ENCODE measurements at places on chromosomes 5 and 9.

- no peak for DNase-seq
Observed at GRCh38 chr9:93011114-93011513, 47.4 kb upstream of the SUSD3 start.

DNA sequence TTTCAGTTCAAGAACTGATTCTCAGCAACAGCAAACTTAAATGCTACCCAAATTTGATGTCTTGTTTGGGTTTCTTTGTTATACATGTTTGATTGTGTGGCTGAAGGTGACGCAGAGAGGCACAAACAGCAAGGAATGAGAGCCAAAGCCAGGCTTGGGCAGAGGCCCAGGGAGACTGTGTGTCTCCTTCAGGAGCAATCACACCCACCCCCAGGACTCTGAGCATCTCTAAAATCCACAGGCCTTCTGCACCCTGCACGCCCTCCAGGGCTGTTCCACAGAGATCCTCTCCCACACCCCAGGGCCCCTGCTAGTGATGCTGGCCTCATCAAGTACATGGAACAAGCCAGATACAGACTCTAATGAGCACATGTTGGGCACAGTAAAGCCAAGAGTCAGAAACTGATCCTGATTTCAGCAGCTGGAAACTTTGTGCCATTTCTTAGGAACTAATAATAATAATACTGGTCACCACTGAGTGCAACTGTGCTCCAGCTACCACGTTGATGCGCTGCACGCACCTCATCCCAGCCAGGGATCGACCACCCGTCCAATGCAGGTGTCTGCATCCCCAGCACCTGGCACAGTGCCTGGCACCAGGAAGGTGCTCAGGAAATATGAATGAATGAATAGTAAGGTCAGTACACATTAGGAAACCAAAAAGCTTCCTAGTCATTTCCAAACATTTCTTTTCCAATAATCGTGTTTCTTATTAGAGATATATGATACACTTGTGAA lies 54.6 kb upstream of the TCF7 start:
- DNase-seq = no peak

DNA sequence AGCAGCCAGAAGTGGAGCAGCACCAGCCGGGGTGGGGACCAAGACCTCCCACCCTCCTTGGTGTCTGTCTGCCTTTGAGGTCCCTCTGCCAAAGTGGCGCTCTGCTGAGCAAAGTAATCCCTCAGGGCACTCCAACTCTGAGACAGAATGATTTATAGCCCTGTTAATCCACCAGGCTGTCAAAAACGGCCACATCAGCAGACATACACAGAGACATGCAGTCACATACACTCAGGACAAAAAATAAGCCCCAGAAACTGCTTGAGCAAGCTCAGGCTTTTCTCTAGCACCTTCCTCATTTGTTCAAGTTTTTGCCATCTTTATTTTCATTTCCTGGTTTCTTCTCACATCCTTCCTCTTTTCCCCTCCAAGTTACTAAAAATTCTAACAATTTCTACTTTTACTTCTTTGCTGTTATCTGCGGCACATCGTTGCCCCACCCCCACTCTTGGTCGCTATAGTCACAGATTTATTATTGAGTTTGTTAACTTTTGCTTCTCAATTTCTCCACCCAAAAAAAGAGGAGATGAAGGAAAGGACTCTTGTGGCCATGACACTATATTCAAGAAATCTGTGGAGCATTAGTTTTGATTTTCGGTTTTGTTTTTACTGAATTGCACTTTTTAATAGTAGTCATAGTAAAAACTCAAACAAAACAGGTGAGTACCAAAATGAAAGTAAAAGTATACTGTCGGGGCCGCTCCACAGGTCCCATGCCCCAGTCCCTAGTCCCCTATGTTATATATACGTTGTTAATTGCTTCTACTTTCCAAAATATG lies 17.4 kb upstream of the ADRB2 start:
- DNase-seq = peak; percentile 64

DNA sequence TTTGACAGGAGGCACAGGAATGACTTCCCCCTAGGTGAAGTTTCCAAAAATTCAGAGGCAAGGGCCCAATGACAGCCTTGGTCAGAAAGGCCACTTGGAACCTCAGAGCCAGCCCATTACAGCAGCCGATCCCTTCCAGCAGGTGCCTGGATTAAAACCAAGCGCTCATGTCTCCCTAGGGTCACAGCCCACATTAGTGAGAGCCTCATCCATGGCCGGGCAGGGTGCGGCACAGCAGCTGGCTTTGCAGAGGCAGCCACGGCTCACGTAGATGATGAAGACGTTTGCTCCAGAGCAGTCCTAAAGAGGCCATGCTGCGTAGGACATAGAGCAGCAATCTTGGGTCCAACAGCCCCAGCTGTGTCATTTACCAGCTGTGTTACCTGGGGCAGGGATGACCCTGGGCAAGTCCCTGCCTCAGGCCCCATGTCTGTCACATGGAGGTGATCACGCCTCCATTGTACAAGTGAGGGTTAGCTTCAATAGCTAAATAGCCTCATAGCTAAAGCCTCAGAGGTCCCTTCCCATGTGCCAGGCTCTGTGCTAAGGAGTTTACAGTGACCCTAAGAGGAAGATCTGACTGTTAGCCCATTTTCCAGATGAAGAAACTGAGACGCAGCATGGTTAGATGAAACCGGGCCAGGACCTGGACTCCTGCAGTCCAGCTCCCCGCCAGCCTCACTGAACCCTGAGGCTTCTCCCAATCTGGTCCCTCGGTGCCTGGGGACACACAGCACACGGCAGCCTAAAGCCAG lies 39.2 kb downstream of the NEK6 start:
- DNase-seq = no peak

DNA sequence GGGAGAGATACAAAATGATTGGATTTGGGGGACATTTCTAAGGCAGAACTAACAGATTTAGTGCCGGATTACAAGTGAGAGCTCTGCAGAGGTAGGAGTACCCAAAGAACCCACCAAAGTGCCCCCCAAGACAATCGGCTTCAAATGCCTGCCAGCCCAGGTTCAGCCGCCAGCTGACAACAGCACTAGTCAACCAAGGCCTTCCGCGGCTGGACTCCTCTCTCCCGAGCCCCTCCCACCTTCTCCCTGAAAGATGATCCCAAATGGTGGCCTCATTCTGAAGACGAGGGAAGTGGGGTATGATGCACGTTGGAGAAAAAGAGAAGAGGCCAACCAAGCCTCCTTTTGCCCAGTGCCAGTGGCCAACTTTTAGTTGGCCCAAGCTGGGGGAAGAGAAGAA lies 210.4 kb upstream of the SLC30A5 start:
- no peak for DNase-seq

GRCh38 chr5:61669531-61669930 lies 337.5 kb downstream of the ZSWIM6 start:
- no peak for DNase-seq

- DNase-seq = no peak
Observed at GRCh38 chr5:4977416-4978110, 162.6 kb upstream of the ADAMTS16 start.

DNA sequence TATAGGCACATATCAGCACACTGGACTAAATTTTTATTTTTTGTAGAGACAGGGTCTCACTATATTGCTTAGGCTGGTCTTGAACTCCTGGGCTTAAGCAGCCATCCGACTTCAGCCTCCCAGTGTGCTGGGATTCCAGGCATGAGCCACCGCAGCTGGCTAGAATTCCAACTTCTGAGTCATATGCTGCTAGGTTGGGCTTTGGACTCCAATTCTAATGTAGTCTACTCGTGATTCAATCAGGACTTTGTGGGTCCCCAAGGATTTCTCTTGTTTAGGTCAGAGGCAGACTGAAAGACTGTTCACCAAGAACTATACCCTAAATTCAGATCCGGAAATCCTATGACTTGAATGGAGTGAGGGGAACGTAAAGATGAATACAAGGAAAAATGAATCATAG lies 68.2 kb upstream of the CHD1 start:
- DNase-seq = no peak

- DNase-seq = no peak
Observed at GRCh38 chr9:76585487-76586389, 126.8 kb downstream of the GCNT1 start.

- DNase-seq = no peak
Observed at GRCh38 chr9:82891321-82891720, 171.6 kb downstream of the RASEF start.

- peak; percentile 55 for DNase-seq
Observed at GRCh38 chr5:132464156-132464939, 26.2 kb downstream of the IRF1 start.

DNA sequence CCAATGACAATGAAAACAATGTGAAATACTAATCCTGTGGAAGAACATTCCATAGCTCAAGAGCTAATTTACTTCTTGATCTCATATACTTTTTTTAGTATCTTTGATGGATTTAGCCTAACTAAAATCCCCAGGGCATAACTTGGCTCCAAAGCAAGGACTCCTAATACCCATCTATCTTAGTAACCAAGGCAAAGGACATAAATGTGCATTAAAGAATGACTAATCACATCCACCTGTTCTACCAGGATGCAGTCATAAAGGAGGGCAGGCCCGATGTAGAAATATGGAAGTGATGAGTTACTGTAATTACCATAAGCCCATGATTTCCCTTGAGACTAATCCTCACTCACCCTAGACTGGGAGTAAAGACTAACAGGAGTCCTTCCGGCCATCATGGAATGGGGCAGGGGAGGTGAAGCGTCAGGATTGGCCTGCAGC lies 56.9 kb downstream of the KIF24 start:
- no peak for DNase-seq

DNA sequence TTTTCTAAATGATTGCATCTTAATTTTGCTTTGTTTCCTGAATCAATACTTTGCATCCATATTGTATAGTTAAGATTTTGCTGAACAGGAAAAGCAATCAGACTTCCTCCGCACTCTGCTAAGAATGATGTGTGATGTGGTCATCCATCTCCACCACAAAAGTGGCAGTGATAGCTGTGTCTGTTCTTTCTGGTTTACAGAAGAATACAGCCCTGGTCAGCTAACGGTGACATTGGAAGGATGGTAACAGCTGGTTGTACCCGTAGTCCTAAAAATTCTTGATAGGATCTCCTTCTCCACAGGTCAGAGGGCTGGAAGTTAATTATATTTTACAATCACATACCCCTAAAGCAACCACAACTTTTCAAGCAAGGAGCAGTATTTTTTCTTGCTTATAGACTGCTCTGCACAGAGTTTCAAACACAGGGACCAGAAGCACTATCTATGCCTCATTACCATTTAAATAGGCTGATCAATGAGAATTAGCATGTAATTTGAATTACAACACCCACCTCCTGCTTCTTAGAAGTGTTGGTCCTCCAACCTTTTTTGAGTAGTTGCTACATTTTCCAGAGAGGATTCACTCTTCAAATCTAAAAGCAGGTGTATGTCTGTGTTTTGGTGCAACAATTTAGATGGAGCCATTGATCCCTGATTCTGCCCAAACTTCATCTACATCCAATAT lies 1191.9 kb upstream of the NUDT12 start:
- DNase-seq = no peak

DNA sequence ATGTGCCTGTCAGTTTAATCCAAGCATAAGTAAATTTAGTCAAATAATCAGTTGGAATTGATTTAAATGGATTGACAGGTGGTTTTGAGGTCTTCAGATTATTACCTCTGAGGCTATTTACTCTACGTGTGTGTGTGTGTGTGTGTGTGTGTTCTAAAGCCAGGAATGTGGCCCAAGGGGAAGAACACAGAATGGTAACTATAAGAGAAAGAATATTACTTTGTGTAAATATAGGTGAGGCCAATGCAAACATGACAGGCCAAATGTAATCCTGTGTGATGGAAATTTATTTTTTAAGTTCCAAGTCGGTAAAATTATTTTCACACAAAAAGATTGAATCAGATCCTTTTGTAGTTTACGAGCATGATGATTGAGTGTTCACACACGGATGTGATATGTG lies 390.0 kb downstream of the PLK2 start:
- no peak for DNase-seq

DNA sequence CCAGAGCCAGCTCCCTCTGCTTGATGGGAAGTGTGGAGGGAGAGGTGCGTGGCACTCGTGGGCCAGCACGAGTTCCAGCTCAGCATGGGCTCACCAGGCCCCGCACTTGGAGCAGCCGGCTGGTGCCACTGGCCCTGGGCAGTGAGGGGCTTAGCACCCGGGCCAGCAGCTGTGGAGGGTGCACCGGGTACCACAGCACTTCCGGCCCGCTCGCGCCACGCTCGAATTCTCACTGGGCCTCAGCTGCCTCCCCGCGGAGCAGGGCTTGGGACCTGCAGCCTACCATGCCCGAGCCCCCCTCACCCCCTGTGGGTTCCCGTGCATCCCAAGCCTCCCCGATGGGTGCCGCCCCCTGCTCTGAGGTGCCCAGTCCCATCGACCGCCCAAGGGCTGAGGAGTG lies 98.4 kb downstream of the DCP2 start:
- DNase-seq = no peak

DNA sequence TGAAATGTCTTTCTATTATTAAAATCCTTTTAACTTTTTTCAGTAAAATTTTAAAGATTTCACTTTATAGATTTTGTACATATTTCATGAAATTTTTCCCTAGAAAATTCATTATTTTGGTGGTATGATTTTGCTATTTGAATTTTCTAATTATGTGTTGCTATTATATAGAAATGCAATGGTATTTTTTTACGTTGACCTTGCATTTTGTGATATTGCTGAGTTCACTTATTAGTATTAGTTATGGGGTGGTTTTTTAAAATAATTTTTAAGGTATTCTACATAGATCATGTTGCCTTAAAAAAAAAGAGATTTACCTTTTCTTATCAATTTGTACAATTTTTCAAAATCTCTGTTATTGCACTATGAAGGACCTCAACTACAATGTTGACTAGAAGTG lies 458.3 kb downstream of the TLE1 start:
- no peak for DNase-seq

DNA sequence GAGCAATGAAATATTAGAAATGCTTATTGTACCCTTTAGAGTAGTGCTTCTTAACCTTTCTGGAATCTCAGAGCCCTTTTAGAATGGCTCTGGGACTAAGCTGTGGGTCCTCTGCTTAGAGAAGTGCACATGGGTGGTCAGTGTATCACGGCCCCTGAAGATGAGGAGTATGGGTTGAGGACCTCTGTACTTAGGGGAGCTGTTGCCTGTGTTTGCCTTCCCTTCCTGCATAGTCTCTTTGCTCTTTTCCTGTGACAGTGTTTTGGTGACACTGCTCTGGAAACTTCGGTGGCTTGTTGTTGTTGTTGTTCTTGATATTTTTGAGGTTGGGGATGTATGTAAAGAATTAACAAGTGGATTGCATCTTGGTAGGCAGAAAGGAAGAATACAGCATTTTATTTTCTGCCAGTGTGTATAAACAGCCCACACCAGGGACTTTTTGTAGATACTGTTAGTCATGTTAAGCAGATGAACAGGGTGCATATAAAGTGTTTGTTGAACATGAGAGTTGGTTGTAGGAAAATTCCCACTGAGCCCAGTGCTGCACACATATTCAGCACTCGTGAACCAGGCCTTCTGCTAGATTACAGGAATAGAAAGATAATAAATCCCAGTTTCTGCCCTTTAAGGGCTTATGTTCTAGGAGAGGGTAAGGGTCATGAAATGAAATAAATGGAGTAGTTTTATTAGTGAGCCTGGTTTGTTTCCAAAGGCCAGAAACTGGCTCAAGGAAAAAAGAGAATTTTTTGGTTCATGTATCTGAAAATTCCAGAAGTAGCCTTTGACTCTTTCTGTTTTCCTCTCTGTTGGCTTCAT lies 199.7 kb downstream of the ARHGAP26 start:
- no peak for DNase-seq
